Activated T-helper 1 cell treated with anti-CD3 and anti-CD28 coated beads, Interleukin-12 subunit alpha, Interleukin-12 subunit beta, Interleukin-2, Interleukin-4 antibody, amounts not matched to agents 30 ng/mL and 10 ng/mL and 1 ng/mL, durations not matched to agents 14 hours and 24 hours and 36 hours (primary cell): ENCODE measurements at places on chromosomes 11 and 22. TPM values are rescaled to one million over a fixed set of nuclear protein-coding genes. Genes with fewer than 3 reads are reported as not detected.

Gene FBXO7
- total RNA-seq = 92.3 and 97.8 TPM in 2 replicates

DNA sequence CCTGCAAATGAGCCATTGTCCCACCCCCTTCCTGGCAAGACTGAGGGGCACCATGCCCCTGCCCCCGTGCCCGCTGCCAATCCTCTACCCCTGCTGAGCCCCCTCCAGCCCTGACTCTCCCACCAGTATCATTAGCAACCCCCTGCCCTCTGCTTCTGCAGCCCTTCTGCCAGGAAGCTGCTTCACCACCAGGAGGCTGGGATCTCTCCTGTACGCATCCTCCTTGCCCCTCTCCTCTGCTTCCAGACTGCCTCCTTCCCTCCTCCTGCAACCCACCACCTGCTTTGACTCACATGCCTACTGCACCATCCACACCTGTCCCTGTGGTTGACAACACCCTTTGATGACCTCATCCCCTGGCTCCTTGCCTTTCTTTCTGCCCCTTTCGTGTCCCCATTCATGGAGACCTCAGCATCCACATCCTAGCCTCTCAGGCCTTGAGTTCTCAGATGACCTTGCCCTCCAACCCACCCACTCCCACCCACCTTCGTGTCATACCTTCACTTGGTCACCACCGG, 13.4 kb upstream of the PNPLA3 start:
- H3K27me3 ChIP-seq = peaks cover 10% of the 10 kb centered on the region
- no peak for DNase-seq
- H3K27ac ChIP-seq = no peak overlapping the region
- no peaks in the 10 kb centered on the region for H3K36me3 ChIP-seq
- no peak overlapping the region for H3K4me3 ChIP-seq

Gene CALCA
- not detected in 2 replicates for total RNA-seq

Gene ZBED4
- 19.4 and 20.9 TPM in 2 replicates for total RNA-seq

Gene SCO2
- total RNA-seq = 8.7 and 14.8 TPM in 2 replicates

Gene VSIG2
- total RNA-seq = not detected in 2 replicates

Gene KRTAP5-1
- not detected in 2 replicates for total RNA-seq

DNA sequence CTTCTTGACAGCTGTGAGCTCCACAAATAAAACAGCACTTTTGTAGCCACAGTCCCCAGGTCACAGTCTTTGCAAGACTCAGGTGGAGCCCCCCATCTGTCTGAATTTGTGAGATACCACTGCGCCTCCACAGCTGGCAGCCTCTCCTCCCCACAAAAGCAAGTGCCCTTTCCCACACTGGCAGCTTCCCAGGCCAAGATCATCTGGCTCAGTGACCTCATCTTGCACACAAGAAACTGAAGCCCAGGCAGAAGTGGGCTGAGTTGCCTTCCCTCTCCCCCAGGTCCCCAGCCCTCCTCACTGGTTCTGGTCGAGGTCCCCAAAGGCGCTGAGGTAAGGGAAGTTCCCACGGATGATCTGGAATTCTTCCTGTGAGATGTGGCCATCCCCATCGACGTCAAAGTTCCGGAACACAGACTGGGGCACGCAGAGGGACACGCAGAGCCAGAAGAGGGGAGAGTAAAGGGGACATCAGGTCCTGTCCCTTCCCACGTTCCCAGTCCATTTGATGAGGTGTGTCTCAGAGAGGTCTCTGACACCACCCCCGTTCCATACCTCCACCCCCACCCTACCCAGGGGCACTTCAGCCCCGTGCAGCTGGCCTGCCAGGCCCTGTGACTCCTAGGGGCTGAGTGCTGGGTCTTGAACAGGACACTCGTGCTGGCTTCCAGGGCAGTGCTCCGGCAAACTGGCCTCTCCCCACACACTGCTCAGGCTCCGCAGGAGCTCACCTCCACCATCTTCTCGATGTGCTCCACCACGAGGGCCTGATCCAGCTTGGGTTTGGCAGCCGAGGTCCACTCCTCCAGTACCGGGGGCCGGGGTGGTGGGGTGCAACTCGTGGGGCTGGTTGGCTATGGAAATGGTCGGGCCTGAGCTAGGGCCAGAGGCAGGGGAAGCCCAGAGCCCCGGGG, 8.9 kb downstream of the RASGRP2 start:
- peaks cover 29% of the 10 kb centered on the region for H3K36me3 ChIP-seq
- no peak for DNase-seq
- H3K4me3 ChIP-seq = no peak overlapping the region

DNA sequence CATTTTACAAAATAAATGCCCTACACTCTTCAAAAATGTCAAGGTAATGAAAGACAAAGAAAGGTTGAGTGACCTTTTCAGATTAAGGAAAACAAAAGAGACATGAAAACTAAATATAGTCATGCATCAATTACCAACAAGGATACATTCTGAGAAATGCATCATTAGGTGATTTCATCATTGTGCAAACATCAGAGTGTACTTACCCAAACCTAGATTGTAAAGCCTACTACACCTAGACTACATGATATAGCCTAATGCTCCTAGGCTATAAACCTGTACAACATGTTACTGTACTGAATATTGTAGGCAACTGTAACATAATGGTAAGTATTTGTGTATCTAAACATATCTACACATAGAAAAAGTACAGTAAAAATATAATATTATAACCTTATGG, 26.7 kb downstream of the INTS4 start:
- no peaks in the 10 kb centered on the region for H3K27me3 ChIP-seq
- no peak for DNase-seq
- H3K4me3 ChIP-seq = no peak overlapping the region
- peaks cover 14% of the 10 kb centered on the region for H3K36me3 ChIP-seq
- H3K4me1 ChIP-seq = no peaks in the 10 kb centered on the region
- no peak overlapping the region for H3K27ac ChIP-seq

Gene CAVIN3
- 16.5 and 17.2 TPM in 2 replicates for total RNA-seq

Gene FAR1
- total RNA-seq = 67.3 and 67.4 TPM in 2 replicates

Gene TBX10
- total RNA-seq = not detected in 2 replicates

Gene CDON
- 1.3 and 1.8 TPM in 2 replicates for total RNA-seq

GRCh38 chr11:65492637-65493366, 6.0 kb upstream of the MALAT1 start:
- H3K36me3 ChIP-seq = peaks cover 4% of the 10 kb centered on the region
- no peaks in the 10 kb centered on the region for H3K27me3 ChIP-seq
- DNase-seq = no peak
- peak overlapping the region; percentile 69 for H3K4me3 ChIP-seq
- peaks cover 73% of the 10 kb centered on the region for H3K4me1 ChIP-seq
